Non-pigmented ciliary epithelial cell (primary cell): ENCODE measurements at places on chromosomes 1 and 21.

- peak; percentile 10 for DNase-seq
These were observed 44.1 kb upstream of the ARHGEF16 start for GRCh38 chr1:3410142-3410925.

- no peak for DNase-seq
These were observed 26.8 kb upstream of the RASAL2 start for GRCh38 chr1:178066908-178067614.

- DNase-seq = no peak
These were observed 11.7 kb upstream of the FOXO6 start for GRCh38 chr1:41349361-41350054.

GRCh38 chr1:110875216-110875731, 2.3 kb downstream of the CD53 start:
- DNase-seq = no peak

DNA sequence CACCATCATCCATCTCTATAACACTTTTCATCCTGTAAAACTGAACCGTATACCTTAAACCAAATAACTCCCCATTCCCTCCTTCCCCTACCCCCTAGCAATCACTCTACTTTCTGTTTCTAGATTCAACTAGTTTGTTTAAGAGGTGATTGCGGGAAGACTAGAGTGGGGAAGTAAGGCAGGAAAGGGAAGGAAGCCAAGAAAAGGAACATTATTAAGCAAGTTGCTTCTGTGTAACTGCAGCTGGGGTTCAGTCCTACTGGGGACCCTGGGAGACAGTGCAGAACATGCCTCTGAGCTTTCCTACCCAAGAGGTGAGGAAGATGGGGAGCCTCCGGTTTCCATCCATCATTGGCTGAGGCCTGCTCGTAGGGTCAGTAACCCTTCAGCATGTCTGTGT, 28.9 kb upstream of the H3-3A start:
- no peak for DNase-seq

GRCh38 chr1:203519053-203519840, 25.3 kb downstream of the OPTC start:
- DNase-seq = no peak

DNA sequence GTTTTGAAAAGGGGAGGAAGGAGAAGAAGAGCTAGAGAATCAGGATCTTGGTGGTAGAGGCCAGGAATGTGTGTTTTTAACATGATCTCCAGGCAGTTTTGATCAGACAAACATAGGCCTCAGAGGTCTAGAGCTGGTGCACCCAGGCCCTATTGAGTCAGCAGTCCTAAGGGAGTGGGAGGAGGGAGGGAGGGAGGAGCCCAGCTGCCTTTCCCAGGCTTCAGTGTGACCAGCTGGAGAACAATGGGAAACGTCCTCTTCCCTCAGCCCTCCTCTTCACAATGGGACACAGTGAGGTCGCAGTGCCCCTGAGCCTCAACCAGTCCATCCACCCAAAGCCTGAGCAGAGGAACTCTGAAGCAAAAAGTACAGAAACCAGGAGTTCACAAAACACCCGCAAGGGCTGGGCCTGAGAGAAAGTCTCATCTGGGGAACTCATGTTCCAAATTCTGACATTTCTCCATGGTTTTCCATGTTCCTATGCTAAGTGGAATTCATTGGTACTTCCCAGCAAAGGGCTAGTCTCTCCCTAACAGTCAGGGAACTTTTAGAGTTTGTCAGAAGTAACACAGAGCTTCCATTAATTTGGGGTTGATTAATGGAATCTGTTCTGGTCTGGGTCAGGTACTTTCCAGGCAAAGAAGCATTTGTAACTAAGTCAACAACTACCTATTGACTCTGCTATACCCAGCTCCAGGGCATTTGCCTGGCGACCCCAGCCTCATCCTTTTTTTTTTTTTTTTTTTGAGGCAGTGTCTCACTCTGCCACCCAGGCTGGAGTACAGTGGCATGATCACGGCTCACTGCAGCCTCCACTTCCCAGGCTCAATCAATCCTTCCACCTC, 37.5 kb downstream of the ELAPOR1 start:
- DNase-seq = no peak

GRCh38 chr1:25782608-25783201, 17.3 kb upstream of the SELENON start:
- no peak for DNase-seq

DNA sequence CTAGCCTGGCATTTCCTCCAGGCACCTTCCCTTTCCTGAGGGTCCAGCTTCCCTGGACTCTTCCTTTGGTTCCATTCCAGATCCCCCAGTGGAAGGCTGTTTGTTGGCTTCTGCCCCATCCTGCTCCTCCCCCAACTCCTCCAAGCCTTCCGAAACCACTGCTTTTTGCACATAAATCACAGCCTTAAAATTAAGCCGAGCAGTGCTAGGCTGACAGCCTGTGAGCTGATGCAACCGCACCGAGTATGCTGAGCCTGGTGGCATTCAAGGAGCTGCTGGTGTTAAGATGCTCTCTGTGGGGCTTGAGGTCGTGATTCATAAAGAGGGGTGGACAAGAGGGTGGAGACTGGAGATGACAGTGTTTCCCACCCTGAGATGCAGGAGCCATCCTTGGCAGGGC, 266.6 kb upstream of the C1orf174 start:
- DNase-seq = no peak

DNA sequence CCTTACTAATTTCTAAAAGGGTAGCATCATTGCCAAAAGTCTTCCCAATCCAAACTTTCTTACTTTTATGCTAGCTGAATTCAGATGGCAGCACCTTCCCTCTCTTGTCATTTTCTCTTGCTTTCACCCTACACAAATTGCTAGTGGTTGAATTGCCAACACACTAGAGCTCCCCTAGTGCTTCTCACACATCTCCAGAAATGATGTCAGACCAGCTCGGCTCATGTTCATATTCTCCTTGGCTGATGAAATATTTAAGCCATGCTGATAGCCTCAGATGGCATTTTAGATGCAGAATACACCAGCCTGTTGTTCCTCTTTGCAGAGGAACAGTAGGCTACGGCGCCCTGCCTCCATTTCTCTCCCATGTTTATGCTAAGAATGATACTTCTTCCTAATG, 256.9 kb downstream of the PTBP2 start:
- no peak for DNase-seq
